ENCODE measurements at places on chromosomes 7 and 10.

GRCh38 chr7:108090791-108091460 lies 39.2 kb downstream of the LAMB4 start:
- DNase-seq: no peak

DNA sequence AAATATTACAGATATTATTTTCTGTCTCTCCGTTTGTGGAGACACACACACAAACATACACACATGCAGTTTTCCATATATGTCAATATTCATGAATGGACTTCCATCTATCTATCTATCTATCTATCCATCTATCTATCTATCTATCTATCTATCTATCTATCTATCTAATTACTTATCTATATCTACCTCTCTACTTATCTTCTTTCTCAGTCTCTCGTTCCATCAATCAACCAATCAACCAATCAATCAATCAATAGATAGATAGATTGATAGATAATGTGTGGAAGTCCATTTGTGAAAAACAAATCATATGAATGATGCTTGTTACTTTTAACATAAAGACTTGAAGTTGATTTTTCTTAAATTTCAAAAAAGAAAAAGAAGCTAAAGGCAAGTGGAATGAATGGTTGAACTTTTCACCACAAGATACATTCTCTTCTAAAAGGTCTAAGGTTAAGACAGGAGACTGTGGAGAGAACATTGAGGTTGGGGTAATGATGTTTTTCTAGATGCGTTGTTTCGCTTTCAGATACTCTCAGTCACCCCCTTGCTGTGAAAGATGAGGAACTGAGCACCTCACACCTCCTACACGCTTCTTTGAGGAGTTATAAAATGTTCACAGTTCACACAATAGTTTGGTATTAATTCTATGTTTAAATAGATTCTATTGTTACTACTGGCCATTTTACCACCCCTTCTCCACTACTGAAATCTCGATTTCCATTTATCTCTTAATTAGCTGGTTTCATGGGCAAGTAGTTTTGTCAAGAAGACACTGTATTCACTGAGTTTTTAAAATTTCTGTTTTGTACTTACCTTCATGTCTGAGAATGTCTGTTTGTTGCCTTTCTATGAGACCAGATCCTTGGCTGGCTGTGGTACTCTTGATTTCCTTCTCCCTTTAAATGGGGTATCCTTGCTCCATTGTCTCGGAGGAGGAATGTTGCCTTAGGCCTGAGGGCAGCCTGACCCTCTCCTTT lies 114.1 kb downstream of the EMX2 start:
- no peak for DNase-seq

DNA sequence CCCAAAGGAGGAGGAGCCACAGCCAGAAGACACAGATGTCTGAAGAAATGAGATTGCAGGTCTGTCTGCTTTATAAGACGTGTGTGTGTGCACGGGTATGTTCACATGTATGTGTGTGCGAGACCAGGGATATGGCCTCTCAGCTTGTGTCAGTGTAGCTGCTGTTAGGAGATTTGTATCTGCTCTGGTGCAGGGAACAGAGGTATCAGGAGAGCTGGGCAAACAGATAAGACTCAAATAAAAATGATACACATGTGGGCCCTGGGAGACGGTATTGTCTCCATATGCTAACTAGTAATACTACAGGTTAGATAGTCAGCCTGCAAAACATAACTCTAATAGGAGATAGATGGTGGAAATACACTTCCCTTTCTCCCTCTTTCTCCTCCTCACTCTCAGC lies 161.0 kb downstream of the PLXNA4 start:
- DNase-seq: no peak

GRCh38 chr10:71339796-71340589 lies 20.9 kb downstream of the SLC29A3 start:
- DNase-seq: no peak

DNA sequence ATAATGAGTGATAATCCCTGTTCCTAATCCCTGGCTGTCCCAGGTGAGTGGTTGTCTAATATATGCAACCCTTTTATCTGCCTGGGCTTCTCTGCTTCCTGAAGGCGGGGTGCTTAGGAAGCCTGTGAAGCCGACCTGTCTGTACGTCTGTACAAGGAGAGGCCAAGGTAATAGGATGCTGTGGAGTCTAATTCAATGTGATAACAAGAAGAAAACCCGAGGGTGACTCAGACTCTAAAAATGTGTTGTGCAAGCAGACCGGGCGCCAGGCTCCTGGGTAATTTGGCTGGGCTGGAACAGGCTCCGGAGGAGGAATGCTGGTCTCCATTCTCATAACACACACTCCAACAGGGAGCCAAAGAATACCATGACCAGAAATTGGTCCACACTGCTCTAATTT lies 43.6 kb downstream of the THNSL1 start:
- DNase-seq: no peak

DNA sequence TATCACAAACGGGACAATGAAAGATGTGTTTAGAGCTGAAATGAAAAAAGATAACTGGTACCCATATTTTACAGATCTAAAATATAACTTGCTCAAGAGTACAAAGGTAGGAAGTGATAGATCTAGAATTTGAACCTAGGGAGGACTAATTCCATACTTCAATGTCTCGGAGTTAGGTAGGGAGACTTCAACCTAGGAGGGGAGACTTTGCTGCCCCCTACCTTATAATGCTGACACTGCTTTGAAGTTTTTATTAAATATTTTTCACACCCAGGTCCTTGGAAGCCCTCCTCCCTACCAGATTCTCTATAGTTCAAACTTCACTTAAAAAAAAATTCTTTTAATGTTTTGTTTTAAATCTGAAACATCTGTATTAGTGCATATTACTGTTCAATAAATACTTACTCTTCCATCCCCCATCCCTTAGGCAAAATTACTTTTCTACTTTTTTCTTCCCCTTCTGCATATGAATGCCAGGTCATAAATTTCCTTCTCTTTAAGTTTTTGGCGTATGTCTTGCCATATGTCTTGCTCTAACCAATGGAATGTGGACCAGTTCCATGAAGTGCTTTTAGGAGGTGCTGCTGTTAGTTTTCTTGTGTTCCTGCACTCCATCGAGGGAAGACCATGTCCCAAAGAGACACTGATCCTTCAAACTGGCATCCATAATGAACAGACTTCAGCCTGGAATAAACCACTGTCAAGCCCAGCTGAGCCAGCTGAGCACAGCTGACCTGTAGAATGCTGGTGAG lies 57.8 kb downstream of the MICU1 start:
- DNase-seq: no peak

DNA sequence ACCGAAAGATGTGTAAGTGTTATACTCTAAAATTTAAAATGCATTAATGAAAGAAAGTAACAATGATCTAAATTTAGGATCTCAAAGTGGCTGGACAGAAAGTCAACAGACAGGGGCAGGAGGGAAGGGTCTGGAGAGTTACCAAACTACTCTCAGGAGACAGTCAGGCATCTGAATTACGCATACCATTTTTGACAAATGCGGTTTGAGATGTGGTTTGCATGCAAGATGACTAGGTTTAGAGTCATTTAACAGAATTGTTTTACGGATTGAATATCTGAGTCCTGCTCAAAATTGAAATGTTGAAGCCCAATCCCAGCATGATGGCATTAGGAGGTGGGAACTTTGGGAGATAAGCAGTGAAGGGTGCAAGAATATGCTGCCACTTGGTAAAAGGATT lies 314.1 kb downstream of the WDR11 start:
- no peak for DNase-seq

GRCh38 chr10:107614939-107615685 lies 450.6 kb upstream of the SORCS1 start:
- no peak for DNase-seq

- no peak for DNase-seq
Measured at GRCh38 chr7:47092336-47092735, 489.6 kb downstream of the TNS3 start.

- no peak for DNase-seq
Measured at GRCh38 chr10:133262696-133263095, 14.0 kb downstream of the ADAM8 start.

DNA sequence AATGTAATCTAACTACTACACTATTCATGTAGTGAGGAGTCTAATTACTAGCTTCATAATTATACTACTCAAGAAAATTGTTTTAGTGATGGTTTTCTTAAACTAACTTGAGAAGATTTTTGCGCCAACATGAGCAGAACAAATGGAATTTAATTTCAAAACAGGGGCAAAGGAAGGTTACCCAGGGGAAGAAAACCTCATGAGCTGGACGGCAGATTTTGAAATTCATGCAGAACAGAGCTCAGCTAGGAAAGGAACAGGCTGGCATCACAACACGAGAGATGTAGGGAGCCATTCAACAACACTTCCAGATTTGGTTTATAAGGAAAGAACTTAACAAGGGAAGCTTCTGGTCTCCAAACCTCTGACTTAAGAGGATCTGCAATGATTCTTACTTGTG lies 235.3 kb upstream of the PRKCQ start:
- no peak for DNase-seq

GRCh38 chr10:33660329-33660728 lies 325.9 kb upstream of the NRP1 start:
- no peak for DNase-seq

- DNase-seq: no peak
Measured at GRCh38 chr7:21106296-21106732, 319.6 kb upstream of the SP8 start.

DNA sequence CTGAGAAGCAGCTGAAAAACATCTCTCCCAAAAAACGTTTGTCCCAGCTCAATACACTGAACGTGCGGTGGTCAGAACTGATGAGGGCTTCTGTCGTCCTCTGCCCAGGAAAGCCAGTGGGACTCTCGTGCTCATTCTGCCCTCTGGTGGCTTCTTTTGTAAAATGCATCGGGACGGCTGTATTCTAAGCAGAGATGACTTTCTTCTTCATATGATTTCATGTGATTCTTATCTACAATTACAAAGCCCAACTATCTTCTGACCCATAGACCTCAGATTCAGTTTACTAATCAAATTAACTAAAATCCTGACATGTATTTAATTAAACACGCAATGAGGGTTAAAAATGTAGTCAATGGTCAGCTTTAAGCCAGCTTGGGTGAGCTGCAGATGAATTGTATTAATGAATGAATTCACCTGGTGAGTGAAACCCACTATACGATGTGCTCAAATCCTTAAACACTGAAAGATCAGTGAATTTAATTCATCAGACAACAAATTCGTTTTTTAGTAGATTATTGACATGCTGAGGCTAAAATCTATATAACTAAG lies 117.6 kb upstream of the FAM204A start:
- DNase-seq: peak; percentile 2

DNA sequence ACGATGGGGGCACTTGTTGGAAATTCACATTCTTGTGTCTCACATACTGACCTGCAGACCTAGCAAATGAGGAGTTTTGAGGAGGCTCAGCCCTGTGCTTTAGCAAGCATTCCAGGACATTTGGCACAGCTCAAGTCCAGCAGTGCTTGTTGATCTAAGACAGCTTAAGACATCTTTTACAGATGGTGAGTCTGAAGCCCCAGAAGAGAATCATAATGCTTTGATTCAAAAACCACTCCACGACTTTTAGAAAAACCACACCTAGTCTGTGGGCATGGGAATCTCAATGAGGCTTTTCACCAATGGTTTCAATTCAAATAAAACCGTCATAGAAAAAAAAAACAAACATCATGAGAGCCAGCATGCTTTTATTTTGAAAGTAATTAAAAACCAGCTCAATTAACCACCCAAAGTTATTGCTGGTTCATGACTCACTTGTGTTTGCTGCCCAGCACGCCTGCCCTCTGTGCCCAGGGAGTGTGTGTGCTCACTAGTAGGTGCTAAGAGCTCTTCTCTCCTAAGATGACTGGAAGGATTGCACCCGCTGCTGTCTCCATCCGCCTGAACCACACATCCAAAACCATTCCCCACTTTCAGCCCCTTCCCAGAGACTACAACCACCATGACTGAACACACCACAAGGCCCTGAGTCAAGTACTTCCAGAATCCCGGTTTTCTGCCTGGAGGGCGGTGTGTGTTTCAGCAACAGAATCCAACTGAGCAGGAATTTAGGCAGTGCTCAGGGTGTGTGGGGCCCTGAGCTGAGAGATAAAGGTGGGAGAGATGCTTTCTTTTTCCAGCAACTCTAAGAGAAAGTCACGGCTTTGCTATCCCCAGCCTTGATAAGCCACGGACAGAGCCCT lies 130.2 kb upstream of the ADAM12 start:
- DNase-seq: no peak

- no peak for DNase-seq
Measured at GRCh38 chr7:40701836-40702551, 567.2 kb downstream of the SUGCT start.
